ENCODE measurements at places on chromosomes 13 and 19. TPM values are rescaled to one million over a fixed set of nuclear protein-coding genes. Genes with fewer than 3 reads are reported as not detected.

TSPAN16 gene
- not detected for total RNA-seq

- peak; percentile 58 for DNase-seq
Observed at GRCh38 chr19:30784850-30785457, 412.8 kb downstream of the ZNF536 start.

GRCh38 chr19:15316498-15316897, 15.8 kb downstream of the BRD4 start:
- no peak for DNase-seq

SNRPD2 gene
- total RNA-seq = 258 TPM

DNA sequence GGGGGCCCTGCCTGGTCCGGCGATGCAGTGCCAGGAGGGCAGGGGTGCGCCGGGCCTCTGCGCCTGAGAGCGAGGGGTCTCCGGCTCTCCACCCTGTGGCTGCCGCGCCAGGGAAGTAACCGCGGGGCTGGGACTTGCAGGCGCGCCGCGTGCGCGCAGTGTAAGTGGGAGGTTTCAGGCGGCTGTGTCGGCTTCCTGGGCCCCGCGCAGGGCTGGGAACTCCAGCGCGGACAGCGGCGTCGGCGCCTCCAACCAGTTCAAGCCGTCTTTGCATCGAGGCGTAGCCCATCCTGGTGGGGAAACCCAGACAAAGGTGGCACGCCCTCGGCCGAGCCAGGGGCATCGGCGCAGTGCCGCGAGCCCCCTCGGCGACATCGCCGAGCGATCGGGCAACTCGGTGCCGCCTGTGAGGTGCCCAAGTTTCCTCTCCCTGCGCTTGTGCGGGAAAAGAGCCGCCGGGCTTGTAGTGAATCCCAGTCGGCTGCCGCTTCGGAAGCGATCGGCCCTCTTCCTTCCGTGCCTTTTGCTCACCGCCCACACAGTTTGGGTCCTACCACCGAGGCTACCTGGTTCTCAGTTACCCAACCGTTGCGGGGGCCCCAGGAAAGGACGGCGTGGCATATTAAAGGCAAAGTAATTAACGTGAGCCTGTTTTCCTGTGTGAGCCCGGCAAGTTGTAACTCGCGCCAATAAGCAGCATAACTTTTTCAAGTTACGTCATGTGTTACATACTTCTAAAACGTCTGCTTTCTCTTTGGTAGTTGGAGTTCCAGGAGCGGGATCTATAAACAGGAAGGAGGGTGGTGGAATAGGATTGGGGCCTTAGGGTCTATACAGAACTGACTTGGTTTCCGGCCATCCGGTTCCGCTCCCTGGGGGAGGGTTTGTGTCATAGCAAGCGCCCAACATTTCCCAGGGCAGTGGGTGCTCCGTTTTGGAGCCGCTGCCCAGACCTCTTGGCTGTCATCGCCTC, 1.2 kb downstream of the LRCH1 start:
- peak; percentile 84 for DNase-seq

DNA sequence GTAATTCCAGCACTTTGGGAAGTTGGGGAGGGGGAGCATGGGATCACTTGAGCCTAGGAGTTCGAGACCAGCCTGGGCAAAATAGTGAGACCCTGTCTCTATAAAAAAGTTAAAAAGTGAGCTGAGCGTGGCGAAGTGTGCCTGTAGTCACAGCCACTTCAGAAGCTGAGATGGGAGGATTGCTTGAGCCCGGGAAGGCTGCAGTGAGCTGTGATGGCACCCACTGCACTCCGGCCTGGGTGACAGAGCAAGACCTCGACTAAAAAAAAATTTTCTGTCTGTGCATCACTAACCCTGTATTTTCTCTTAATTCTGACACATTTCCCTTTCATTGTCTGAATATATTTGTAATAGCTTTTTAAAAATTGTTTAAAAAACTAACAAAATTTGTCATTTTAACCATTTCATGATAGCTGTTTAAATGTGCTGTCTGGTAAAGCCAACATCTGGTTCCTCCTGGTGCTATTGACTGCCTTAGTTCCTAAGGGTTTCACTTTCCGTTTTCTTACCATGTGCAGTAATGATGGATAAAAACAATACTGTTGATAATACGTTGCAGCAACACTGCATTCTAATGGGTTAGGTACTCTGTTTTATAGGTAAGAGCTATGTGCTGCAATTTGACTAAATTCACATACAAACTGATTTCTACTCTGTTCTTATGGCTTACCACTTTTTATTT, 29.7 kb downstream of the LATS2 start:
- DNase-seq = no peak

- no peak for DNase-seq
Observed at GRCh38 chr19:35889370-35890112, 10.8 kb downstream of the NFKBID start.

FBN3 gene
- total RNA-seq = 6.6 TPM
